ENCODE measurements at places on chromosomes 4 and X.

GRCh38 chr4:157300701-157301100 is 80.2 kb downstream of the GRIA2 start:
- DNase-seq, result no peak

- DNase-seq, result no peak
Observed at GRCh38 chr4:183645326-183645725, 13.7 kb downstream of the RWDD4 start.

GRCh38 chr4:47526281-47526680 is 41.2 kb downstream of the ATP10D start:
- DNase-seq, result no peak

GRCh38 chr4:186839122-186840037 is 115.7 kb upstream of the FAT1 start:
- no peak for DNase-seq

DNA sequence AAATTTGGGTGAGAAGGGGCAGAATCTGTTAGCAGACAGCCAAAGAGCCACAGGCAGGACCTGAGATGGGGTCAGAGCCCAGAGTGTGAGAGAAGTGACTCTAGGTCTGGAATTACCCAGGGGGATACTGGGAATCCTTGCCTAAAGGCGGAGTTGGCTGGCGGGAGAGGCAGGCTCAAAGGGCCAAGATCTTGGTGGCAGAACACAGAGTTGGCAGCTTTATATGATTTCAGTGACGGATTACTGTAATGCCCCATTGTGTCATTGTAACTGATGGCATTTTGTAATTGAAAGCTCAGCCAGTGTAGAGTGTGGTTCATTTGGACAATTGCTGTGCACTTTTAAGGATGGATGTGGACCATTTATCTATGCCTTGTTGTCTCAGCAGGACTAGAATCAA is 77.3 kb downstream of the SMIM20 start:
- DNase-seq, result no peak

GRCh38 chrX:69221239-69222102 is 56.2 kb upstream of the PJA1 start:
- DNase-seq, result no peak

DNA sequence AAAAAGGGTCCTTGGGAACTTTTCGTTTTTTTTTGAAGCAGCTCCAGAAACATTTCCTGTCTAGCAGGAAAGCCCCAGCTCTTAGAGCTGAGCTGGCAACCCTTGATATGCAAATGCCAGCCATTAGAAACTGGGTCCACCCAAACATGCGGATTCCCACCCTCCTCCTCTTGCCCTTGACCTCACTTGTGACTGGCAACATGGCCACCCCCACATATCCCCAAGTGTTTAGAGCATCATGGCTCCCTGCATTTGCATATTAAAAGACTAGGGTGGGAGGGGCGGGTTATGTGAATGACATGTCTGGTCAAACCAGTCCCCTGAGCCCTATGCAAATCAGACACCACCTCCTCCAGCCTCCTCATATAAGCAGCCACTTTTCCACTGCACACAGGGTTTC is 671.1 kb downstream of the FAT4 start:
- DNase-seq, result no peak

DNA sequence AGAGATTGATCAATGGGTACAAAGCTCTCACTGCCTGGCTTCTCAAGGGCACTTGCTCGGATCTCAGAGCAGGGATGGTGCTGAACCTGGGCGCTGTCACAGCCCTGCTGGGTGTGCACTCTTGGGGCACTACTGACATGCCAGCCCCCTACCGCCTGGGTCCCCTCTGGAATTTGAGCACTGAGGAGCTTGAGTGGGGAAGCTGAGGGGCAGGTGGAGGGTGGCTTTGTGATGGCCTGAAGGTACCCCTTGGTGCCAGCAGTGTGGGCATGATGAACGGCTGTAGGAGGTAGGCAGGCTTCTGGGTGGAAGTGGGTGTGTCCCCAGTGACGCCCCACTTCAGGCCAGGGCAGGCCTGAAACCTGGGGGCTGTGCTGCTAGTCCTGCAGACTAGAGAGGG is 379.1 kb upstream of the GRID2 start:
- DNase-seq, result no peak

DNA sequence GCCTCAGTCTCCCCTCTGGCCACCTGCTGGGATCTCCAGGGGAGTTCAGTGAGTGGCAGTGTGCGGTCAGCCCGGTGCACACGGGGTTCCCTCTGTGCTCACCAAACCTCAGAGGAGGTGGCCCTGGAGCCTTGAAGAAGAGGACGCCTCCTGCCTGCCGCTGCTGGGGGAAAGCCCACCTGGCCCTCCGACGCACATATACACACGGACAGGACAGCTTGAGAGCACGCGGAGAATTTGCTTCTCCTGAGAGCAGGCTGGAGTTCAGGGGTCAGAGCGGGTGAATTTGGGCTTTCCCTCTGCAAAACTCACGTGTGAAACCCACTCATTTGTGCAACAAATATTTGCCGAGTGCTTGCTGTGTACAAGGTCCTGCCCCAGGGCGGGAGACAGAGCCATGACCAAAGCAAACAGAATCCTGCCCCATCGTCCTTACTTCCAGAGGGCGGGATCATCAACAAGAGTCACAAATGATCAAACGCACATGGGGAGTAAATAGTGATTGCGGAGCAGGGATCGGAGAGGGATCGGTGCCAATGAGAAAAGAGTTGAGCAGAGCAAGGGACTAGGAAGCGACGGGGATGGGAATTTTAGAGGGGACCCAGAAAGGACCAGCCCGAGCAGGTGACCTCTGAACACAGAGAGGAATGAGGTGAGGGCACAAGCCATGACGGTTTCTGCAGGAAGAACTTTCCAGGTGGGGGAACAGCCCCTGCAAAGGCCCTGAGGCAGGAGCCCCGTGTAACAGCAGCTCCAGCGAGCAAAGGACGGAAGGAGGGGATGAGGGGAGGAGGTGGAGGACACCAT is 17.6 kb downstream of the BLOC1S4 start:
- peak; percentile 13 for DNase-seq

DNA sequence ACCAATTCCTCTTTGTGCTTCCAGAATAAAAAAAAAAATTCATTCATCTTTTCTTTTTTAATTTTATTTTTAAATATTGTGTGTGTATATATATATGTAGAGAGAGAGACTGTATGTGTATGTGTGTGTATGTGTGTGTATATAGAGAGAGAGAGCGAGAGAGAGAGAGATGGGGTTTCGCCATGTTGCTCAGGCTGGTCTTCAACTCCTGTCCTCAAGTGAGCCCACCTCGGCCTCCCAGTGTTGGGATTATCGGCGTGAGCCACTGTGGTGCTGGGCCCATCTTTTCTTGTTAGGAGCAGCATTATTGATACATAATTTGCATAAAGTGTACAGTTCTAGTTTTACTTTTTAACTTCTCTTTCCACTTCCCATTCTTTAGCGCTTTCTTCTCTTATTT is 33.6 kb downstream of the KDM6A start:
- no peak for DNase-seq

- DNase-seq, result no peak
Observed at GRCh38 chrX:109714340-109714958, 18.6 kb downstream of the ACSL4 start.

GRCh38 chr4:180521181-180521580 is 1722.0 kb upstream of the TENM3 start:
- DNase-seq, result no peak

- DNase-seq, result peak; percentile 88
Observed at GRCh38 chr4:54233277-54233696, 4.2 kb downstream of the PDGFRA start.

- no peak for DNase-seq
Observed at GRCh38 chr4:40837094-40837870, 87.5 kb downstream of the NSUN7 start.

DNA sequence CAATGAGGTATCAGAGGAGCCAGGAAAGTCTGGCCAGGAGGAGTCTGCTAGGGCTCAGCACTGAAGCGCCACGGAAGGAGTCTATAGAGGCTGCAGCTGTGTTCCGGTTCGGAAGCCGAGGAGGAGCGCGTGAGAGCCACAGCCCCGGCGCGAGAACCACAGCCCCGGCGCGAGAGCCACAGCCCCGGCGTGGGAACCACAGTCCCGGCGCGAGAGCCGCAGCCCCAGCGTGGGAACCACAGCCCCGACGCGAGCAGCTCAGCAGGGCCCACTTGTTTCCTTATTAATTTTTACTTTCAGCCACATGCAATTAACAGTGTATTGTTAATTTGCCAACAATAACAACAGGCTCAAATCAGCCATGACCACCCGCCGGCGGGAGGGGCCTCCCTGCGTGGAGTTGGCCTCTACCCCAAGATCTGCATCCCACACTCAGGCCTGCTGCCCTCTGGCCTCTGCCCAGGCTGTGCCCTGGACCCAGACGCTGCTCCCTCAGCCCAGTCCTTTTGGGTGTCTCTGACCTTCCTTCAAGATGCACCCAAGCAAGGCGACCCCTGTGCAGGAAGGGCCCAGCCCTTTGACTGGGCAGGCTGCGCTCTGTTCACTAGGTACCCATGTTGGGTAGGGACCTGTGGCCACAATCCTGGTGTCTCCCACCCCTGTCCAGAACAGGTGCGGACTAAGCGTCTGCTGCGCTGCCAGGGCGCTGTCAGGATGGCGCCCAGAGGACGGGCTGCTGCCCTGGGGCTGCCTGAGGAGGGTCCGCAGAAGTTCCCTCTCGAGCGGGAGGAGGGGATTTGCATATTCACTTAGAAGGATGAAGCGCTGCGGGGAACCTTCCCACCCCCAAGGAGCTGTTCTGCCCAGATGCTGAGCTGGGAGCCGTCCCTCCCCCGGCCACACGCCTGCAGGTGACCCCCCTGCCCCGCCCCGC is 113.8 kb downstream of the ADRA2C start:
- peak; percentile 45 for DNase-seq

GRCh38 chr4:40183615-40184411 is 13.0 kb upstream of the RHOH start:
- peak; percentile 57 for DNase-seq

- DNase-seq, result no peak
Observed at GRCh38 chr4:172995161-172995560, 173.4 kb upstream of the GALNT7 start.

DNA sequence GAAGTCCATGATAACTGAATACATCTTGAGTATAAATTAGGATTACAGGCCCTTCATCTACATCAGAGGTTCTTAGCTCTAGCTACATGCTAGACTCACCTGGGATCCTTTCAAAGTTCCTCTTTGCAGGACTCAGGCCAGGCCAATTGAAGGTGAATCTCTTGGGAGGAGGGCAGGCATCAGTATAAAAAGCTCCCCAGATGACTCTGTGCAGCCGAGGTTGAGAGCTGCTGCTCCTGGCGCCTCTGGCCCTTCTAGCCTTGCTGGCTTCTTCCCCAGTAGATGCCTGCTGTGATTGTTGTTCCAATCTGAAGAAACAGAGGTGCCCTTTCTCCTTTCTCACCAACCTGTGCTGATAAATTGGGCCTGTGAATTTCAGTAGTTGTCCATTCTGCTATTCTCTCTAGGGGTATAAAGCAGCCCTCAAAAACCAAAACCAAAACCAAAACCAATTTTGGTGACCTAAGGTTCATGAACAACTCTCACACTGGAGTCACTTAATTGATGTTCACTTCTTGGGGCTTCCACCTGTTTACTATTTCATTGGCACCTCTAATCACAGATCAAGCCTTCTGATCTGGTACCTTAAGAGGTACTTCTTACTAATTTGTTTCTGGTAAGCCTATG is 78.7 kb downstream of the SUPT20HL2 start:
- no peak for DNase-seq

DNA sequence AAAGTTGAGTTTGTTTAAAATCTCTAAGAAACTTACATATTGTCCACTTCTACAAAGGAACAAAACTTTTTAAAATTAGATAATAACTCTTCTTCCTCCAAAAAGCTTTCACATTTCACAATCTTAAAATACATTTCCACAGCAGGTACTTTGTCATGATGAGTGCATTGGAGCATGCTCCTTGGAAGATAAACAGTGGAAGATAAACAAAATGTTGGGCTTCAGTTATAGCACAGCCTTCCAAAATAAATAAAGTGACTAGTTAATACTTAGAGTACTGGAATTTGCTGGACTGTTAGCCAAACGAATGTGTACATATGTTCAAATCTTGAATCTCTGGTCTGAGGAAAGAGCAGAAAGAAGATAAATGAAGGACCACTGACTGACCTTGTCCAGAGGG is 54.9 kb upstream of the PDE5A start:
- no peak for DNase-seq

DNA sequence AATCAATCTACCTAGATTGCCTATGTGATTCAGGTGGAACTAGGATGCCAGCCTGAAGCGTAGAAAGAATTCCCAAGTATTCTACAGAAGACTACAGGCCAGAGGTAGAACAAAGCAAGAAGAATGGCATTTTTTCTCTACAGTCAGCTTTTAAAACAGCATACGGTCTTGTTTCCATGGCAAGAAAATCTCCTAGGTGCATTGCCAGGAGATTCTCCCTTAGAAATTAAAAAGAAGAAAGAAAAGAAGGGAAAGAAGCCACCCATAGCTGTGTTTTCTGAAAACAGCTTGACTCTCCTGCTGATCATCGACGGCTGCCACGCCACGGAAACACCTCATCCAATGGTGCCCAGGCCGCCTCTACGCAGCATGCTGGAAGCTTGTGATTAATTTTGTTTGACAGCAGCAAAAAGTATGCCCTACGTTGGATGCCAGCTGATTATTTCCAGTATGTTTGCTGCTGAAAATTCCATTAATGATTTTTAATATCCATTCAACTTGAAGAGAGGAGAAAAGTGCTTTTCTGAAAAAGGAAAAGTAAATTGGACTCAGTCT is 24.1 kb downstream of the ANK2 start:
- no peak for DNase-seq

- DNase-seq, result no peak
Observed at GRCh38 chr4:145814246-145814645, 124.4 kb downstream of the ZNF827 start.

Measured in activated T-cell treated with anti-CD3 and anti-CD28 coated beads, Interleukin-2, amount 50 U/mL, for 24 hours (primary cell).